ENCODE measurements at places on chromosomes 1 and 21. TPM values are rescaled to one million over a fixed set of nuclear protein-coding genes. Genes with fewer than 3 reads are reported as not detected.

GRCh38 chr1:168591066-168591465 is 14.7 kb downstream of the XCL1 start:
- no peak overlapping the region for H3K27ac ChIP-seq
- H3K4me1 ChIP-seq, result peaks cover 3% of the 10 kb centered on the region

DNA sequence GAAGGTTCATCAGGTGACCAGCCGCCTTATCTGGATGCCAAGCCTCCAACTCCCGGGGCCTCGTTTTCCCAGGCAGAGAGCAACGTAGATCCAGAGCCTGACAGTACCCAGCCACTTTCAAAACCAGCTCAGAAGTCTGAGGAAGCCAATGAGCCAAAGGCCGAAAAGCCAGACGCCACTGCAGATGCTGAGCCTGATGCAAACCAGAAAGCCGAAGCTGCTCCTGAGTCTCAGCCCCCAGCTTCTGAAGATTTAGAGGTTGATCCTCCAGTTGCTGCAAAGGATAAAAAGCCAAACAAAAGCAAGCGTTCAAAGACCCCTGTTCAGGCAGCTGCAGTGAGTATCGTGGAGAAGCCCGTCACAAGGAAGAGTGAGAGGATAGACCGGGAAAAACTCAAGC is 44.5 kb downstream of the ZBTB17 start:
- H3K36me3 ChIP-seq, result peaks cover 77% of the 10 kb centered on the region
- no peak for DNase-seq
- no peaks in the 10 kb centered on the region for H3K27me3 ChIP-seq
- no peak overlapping the region for H3K27ac ChIP-seq
- no peak overlapping the region for H3K4me3 ChIP-seq

- no peak for DNase-seq
- no peaks in the 10 kb centered on the region for H3K36me3 ChIP-seq
- peaks cover 4% of the 10 kb centered on the region for H3K27me3 ChIP-seq
- H3K4me1 ChIP-seq, result peaks cover 37% of the 10 kb centered on the region
- H3K4me3 ChIP-seq, result peak overlapping the region; percentile 51
Observed at GRCh38 chr1:151994956-151995355, 1.3 kb upstream of the S100A10 start.

- DNase-seq, result peak; percentile 56
- peak overlapping the region; percentile 57 for H3K27ac ChIP-seq
- H3K4me3 ChIP-seq, result peak overlapping the region; percentile 82
- peaks cover 20% of the 10 kb centered on the region for H3K27me3 ChIP-seq
- peaks cover 13% of the 10 kb centered on the region for H3K36me3 ChIP-seq
Observed at GRCh38 chr1:241518476-241519307, 863 bp downstream of the FH start.

DNA sequence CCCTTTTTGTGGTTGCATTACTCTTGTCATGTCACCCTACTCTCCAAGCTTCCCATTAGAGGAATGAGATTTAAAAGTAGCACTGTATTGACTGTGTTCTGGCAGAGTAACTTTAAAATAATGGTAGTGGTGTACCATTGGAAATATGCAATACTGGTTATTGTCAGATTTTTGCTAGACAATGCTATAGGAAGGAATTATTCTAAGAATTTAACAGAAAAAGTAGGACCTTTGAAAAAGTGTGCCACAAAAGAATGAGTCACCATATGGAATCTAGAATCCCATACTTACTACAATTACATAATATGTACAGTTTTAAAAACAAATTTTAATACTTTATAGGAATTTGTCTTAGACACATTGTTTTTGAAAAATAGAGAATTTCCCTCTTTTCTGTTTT is 13.8 kb downstream of the MIER1 start:
- H3K27ac ChIP-seq, result peak overlapping the region; percentile 35
- no peak overlapping the region for H3K4me3 ChIP-seq
- peaks cover 3% of the 10 kb centered on the region for H3K36me3 ChIP-seq
- no peak for DNase-seq

MTMR11 gene
- 37.4 TPM for total RNA-seq

Data from mesothelial cell of epicardium (in vitro differentiated cells).